Urinary bladder (tissue), 4 donors: ENCODE measurements at places on chromosomes 7 and 10.

GRCh38 chr10:71399946-71400345 lies 3.2 kb downstream of the CDH23 start:
- DNase-seq: no peak

DNA sequence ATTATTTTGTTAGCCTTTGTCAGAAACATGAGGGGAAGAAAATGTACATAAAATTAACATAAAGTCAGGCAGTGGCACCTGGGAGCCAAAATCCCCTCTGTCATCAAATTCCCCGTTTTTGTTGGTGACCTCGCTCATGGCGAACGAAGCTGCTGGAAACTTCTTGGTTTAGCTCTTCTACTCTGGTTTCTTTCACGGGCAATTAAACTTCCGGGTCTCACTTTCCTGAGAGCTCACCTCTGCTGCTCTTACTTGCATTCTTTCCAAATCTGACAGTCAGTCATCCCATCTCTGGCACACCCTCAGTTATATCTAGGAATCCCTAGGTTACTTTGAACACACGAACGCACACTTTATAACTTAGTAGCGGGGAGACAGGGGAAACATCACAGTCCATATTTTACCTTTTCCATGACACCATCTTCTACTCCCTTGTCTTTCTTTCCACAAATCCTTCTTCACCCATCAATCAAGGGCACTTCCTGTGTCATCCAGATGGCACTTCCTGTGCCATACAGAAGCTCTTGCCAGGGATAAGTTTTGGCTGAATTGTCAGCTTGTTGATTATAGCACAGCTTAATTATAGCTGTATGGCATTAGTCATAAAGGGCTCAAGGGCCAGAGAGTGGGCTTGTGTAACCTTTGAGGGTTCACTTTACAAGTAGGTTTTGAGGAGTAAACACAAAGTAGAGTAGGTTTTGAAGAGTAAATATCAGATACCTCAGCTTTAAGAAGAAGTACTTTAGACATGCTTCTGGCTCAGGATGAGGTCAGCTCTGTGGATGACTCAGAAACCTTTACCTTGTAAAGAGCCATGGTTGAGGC lies 105.1 kb downstream of the GATA3 start:
- DNase-seq: no peak

- DNase-seq: no peak
Measured at GRCh38 chr7:104137971-104138370, 69.8 kb downstream of the ORC5 start.

DNA sequence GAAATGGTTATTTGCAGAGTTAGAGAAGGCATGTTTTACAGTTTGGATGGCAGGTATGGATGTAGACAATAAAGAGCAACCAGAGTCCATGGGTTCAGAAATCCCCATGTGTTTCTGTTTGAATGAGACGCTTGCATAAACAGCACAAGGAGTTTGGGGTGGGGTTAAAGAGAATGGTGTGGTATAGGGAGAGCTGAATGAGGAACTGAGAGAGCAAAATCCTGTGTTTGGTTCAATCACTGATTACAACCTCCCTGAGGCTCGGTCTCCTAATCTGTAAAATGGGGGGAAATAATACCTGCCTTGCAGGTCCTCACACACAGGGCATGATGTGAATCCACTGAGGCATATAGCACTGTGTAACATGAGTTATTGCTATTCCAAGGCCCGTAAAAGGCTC lies 23.7 kb downstream of the CAV1 start:
- DNase-seq: no peak

- no peak for DNase-seq
Measured at GRCh38 chr10:6215683-6216484, 13.2 kb downstream of the PFKFB3 start.

DNA sequence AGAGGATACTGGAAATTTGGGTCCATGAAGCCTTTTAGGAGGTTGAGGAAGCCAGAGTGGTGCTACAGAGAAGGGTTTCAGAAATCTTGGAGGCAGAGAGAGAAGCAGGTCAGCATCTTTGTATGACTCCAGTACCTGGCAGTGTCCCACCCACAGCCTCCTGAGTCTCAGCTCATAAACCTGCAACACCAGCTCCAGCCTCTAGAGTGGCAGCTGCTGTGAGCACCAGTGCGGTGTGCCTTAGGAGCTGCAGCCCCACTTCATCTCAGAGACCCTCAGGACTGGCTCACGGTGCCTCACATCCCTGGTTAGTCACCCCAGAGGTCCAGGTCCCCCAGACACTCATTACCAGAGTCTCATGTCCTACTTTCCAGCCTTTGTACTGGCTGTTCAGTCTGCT lies 84.8 kb upstream of the PRKAR2B start:
- no peak for DNase-seq

DNA sequence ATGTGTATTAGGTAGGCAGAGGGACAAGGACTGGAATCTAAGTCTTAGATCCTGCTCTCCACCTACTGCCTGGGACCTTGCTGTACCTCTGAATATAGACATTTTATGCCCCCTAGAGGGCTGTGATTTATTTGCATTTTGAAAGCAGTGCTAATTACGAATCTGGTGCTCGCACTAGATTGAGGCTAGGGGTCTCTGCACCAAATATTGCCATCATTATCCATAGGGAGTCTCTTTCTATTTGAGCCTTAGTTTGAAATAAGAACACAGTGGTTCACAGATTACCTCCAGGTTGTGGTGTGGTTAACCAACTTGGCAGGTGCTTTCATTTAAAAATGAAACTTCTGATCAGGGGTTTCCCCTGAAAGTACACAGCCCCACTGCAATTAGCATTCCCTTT lies 41.8 kb downstream of the CNNM1 start:
- DNase-seq: no peak

GRCh38 chr10:82722273-82722672 lies 847.3 kb downstream of the NRG3 start:
- no peak for DNase-seq
